Sigmoid colon (tissue), 7 donors: ENCODE measurements at places on chromosomes 2 and 18. TPM values are rescaled to one million over a fixed set of nuclear protein-coding genes. Genes with fewer than 3 reads are reported as not detected.

DNA sequence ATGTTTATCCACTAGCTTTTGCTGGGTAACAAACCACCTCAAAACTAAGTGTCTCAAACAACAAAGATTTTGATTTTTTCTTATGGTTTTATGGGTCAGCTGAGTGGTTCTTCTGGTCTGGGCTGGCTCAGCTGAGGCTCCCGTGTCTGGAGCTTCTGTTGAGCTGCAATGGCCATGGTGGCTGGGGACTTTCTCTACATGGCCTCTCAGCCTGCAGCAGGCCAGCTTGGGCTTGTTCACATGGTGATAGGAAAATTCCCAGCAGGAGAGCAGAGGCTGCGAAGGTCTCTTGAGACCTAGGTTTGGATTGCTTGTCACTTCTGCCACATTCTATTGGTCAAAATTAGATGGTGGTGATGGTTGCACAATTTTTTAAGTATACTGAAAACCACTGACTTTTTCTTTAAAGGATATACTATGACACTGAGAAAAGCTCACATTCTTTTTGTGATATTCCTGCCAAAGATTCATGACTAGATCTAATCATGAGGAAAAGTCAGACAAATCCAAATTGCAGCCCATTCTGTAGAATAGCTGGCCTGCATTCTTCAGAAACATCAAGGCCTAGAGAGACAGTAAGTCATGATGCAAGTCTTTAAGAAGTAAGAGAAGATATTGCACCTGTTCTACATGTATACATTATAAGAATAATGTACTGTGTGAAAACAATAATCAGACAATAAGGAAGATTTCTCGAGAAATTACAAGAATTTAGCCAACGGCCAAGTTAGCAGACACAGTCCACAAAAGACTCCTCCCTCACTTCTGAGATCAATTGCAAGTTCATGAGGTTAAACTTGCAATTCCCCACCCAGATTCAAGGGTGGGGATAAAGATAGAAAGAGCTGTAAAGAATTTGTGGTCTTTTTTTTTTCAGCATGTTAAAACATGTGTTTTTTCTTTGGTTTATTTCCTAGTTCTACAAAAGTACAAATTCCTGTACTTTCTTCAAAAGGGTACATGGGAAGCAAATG is 35.0 kb upstream of the IL1R2 start:
- DNase-seq, result no peak

The IL1RL2 gene
- polyA plus RNA-seq, result not detected

The FZD7 gene
- 2.4 TPM for polyA plus RNA-seq

DNA sequence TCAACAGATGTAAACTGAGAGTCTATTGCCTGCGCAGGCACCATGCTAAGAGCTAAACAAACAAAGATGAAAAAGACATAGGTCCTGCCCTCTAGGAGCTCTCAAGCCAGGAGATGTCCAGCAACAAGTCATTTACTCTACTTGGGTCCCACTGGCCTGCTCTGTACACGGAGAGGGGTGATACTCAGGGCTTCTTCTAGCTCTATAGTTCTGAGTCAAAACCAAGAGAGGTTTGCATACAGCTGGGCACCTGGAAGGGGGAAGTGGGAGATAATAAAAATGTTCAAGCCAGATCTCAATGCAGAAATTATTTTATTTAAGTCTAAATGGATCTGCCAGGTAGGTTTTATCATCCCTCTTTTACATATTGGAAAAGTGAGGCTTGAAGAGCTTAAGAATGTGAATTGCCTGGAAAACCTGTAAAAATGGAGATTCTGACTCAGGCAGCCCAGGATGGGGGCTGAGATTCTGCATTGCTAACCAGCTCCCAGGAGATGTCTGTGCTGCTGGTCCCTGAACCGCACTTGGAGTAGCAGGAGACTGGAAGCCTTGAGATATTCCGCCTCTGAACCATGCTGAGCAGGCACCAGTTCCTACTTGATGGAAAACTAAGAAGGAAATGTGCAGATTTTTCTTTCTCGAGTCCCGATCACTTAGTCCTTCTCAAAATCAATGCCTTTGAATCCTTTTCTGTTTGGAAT is 201.1 kb downstream of the PRKCE start:
- no peak for DNase-seq

- peak; percentile 94 for DNase-seq
These were observed 98.8 kb downstream of the TNS1 start for GRCh38 chr2:217903859-217904613.

The MROH2A gene
- polyA plus RNA-seq, result not detected

The INHBB gene
- 0.60 TPM for polyA plus RNA-seq

- peak; percentile 80 for DNase-seq
These were observed 131.4 kb upstream of the SLC1A4 start for GRCh38 chr2:64857581-64858471.

DNA sequence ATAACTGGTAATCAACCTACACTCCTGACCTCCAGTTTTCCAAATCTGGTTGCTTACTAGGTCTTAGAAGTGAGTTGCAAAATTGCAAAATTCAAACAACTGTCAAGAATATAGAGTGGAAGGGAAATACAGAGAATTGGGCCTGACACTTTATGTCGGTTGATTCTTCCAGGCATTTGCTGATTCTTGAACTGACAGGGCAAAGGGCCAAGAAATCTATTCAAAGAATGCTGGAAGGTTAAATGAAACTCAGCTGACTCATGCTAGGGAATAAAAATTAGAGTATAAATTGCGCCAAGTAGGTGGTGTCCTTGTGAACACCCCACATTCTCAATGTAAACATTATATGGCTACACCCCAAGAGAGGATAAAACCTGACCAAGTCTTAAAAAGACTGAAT is 21.5 kb upstream of the ZSCAN30 start:
- DNase-seq, result no peak

The LRP1B gene
- polyA plus RNA-seq, result not detected

DNA sequence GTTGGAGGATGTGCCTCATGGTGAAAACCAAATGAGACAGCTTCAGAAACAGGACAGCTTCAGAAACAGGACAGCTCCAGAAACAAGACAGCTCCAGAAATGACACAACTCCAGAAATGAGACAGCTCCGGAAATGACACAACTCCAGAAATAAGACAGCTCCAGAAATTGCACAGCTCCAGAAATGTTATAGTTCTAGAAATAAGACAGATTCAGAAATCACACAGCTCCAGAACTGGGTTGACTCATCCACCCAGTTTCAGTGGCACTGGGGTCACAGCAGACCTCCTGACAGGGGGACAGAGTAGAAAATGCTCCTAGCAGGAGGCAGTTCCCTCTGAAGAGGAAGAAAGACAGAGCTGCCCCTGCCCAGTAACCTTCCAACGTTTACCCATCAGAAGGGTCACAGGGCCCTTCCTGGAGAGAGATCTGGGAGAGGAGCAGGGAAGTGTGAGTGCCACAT is 26.9 kb upstream of the COL6A3 start:
- no peak for DNase-seq

DNA sequence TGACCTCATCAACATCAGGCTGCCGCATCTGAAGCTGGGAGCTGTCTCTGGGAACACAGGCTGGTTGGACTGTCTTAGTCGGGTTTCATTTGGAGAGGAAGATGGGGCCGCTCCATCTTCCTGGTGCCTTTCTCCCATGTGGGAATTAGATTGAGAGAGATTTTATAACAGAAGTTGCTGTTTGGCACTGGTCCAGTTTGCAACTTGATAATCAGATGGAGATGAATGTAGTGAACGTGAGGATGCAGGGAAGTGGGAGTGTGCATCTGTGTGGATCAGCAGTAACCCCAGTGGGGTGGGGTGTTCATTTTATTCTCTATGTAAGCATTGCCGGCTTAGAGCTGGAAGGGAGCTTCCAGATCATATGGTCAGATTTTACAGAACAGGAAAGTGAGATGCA is 250.9 kb downstream of the DCDC2C start:
- DNase-seq, result no peak

- DNase-seq, result no peak
These were observed 65.2 kb upstream of the FIGN start for GRCh38 chr2:163800951-163801381.

The SNTG2 gene
- 0.66 TPM for polyA plus RNA-seq

DNA sequence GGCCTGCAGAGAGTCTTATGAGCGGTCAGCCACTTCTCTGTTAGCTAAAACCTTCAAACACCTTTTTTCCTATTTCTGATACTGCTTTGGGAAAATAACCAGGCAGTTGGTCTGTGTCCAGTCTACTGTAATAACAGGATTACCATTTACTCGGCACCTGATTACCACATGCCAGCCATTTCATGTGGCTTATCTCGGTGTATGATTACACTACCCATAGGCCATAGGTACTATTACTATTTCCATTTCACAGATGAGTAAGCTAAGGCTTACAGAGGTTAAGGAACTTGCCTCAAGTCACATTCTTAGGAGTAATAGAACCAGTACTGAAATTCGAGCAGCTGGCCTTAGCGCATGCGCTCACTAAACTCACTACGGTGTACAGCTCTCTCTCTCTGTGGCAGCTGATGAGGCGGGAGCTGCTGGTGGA is 147.2 kb upstream of the L3MBTL4 start:
- no peak for DNase-seq

The C2orf78 gene
- polyA plus RNA-seq, result not detected

- DNase-seq, result no peak
These were observed 22.3 kb upstream of the MYO1B start for GRCh38 chr2:191222952-191223351.

DNA sequence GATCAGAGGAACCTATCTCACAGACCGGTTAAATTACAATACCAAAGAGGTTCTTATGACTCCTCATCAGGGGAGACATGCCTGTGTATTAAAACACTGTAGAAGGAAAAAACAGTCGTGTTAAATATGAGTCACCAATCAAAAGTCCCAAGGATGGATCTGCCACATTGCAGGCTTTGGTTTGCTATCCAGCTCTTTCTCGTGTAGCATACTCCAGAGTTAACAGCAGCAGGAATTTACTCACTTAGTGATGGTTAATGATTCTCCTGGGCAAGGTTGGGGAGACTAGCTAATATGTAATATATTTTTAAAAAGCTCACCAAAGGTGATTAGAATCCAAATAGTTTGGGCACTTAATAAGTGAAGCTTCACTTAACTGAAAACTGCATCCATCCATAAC is 109.7 kb downstream of the MBD5 start:
- DNase-seq, result no peak

GRCh38 chr2:72006188-72006736 is 141.4 kb downstream of the CYP26B1 start:
- DNase-seq, result no peak

DNA sequence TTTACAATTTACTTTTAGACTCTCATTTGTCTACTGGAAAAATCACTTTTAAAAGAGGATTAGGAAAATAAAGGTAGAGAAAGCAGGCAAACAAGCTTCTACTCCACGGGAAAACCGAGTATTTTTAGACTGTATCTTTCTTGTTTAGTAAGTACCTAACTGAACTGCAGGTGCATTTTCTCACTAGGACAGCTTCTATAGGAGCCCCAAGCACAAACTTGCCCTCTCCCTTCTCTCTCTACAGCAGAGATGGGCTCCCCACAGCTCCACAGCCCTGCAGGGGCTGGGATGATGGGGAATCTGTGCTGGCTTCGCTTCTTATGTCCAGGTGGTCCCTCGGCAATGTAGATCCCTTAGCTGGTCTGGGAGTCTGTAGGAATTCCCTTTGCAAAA is 16.2 kb downstream of the PSTPIP2 start:
- DNase-seq, result no peak

The FEV gene
- polyA plus RNA-seq, result 0.77 TPM

- DNase-seq, result no peak
These were observed 79.0 kb upstream of the PROKR1 start for GRCh38 chr2:68564426-68564825.

The SPP2 gene
- polyA plus RNA-seq, result not detected

The RTP5 gene
- 0.19 TPM for polyA plus RNA-seq

DNA sequence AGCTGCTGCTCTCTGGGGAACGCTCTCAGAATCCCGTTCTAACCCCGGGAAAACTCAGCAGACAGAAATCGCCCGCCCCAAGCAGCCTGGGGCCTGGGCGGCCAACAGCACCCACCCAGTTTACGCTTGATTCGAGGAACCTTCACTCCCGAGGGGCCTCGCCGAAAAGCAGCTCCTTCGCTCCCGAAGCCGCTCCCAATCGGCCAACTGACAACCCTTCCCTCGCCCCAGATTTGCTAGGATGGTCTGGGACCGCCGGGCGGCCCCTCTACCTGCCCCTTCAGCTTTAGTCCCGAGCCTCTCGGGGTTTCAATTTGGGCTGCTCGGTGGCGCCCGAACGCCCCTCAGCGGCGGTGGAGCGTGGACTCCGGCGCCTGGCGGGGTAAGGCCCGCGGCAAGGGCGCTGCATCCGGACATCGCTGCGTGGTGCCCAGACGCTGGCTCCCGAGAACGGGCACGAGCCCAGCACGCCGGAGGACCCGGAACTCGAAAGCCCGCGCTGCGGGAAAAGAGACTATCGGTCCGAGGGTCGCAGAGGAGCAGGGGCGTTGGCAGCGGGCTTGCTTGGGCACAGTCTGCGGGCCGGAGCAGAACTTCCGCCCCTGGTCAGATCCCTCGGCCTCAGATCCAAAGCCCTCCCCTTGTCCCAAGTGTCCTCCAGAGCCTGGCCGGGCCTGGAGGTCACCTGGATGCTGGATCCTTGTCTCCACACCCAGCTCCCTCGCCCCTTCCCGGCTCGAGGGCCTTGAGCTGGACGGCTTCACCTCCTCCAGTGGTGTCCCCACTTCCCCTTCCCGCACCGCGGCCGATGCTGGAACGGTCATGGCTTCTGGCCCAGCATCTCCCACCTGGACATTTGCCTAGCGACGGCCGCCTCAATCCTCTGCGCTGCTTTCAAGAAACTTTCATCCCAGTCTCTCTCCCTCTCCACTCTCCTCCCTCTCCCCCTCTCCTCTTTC is 3.0 kb upstream of the OTX1 start:
- DNase-seq, result peak; percentile 64

DNA sequence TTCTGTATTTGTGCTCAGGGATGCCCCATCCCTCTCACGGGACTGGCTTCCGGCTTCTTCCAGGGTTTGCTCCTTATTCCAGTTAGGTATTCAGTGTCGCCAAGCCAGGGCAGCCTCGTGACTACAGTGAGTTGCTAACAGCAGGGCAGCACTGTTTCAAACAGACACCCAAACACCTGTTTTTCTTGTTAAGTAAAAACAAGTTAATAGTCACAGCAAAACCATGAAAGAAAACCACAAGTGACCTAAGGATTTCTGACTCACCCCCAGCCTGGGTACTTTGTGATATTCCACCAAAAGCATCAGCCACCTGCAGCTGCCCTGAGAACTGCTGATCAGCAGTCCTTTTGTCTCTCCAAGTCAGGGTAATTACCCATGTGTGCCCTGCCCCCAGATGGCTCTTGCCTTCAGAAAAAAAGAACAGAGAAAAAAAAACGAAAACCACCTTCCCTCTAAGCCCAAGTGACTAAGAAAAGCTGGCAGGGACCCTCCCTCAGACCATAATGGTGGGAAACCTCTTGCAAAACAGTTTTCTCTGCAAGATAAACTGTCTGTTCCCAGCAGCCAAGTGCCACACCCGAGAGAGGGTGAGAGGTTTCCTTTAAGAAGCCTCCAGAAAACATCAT is 178.2 kb downstream of the ANAPC1 start:
- no peak for DNase-seq

The AQP12B gene
- polyA plus RNA-seq, result 5.5 TPM
